ENCODE measurements at places on chromosomes 3 and 15. TPM values are rescaled to one million over a fixed set of nuclear protein-coding genes. Genes with fewer than 3 reads are reported as not detected.

Gene CADPS
- polyA plus RNA-seq: 7.3 TPM

Gene SMAD6
- 3.8 TPM for polyA plus RNA-seq

Gene PIGZ
- polyA plus RNA-seq: 4.1 TPM

Gene FGD5
- not detected for polyA plus RNA-seq

Gene NRROS
- 0.19 TPM for polyA plus RNA-seq

Gene IQCF2
- not detected for polyA plus RNA-seq

Gene GOLGA8T
- polyA plus RNA-seq: 0.06 TPM

Gene NPAP1
- not detected for polyA plus RNA-seq

GRCh38 chr3:16801223-16801622, 83.5 kb upstream of the PLCL2 start:
- peaks cover 5% of the 10 kb centered on the region for H3K4me1 ChIP-seq
- no peak overlapping the region for H3K4me3 ChIP-seq
- H3K36me3 ChIP-seq: no peaks in the 10 kb centered on the region
- no peaks in the 10 kb centered on the region for H3K27me3 ChIP-seq

GRCh38 chr15:66472176-66472999, 25.2 kb downstream of the SNAPC5 start:
- no peaks in the 10 kb centered on the region for H3K4me1 ChIP-seq
- no peaks in the 10 kb centered on the region for H3K36me3 ChIP-seq
- H3K4me3 ChIP-seq: no peak overlapping the region
- H3K27me3 ChIP-seq: no peaks in the 10 kb centered on the region

DNA sequence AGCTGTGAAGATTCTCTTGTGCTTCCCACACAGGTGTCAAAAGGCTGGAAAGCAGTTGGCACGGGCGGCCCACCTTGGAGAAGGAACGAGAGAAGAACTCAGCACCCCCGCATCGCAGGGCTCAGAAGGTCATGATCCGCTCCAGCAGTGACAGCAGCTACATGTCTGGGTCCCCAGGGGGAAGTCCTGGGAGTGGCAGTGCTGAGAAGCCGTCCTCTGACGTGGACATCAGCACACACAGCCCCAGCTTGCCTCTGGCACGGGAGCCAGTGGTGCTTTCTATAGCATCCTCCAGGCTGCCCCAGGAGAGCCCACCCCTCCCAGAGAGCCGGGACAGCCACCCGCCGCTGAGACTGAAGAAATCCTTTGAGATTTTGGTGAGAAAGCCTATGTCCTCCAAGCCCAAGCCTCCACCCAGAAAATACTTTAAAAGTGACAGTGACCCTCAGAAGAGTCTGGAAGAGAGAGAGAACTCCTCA, 31.4 kb downstream of the STARD5 start:
- no peak overlapping the region for H3K27ac ChIP-seq
- peaks cover 8% of the 10 kb centered on the region for H3K4me1 ChIP-seq
- H3K4me3 ChIP-seq: no peak overlapping the region
- no peaks in the 10 kb centered on the region for H3K36me3 ChIP-seq
- peaks cover 6% of the 10 kb centered on the region for H3K27me3 ChIP-seq

DNA sequence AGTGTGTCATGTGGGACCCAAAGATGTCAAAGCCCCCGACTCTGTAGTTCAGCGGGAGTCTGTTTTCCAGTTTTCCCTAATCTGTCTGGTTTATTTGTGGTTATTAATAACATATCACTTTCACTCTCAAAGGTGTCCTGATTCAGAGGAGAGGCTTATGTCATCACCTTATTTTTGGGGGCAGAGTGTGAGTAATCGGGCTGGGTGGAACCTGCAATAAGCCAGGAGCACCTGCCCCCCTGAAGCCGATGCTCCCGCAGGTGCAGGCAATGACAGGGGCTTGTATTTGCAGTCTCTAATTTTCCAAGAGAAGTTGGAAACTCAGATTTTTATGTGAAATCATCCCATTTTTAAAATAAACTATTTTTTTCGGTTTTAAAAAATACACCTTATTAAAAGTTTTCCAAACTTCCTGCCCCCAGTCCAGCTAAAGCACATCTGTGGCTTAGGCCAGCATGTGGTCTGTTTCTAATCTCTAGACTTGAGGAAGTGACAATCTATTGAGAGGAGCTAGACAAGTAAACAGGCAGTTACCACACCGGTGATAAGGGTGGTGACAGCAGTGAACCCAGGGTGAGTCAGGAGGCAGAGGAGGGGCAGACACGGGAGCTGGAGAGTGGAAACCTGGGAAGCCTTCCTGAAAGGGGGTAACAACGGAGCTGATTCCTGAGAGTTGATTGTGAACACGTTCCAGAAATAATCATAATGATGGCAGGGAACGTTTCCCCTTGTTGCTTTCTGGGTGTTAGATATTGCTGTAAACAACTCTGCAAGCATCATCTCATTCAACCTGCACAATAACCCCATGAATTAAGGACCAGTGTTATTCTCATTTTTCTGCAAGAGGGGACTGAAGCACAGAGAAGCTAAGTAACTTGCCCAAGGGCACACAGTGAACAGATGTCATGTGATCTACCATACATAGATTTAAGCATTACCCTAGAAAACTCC, 37.2 kb downstream of the BHLHE40 start:
- no peaks in the 10 kb centered on the region for H3K27me3 ChIP-seq
- no peak overlapping the region for H3K4me3 ChIP-seq
- no peak for DNase-seq
- 0 out of 2 replicates have a peak, but pooled peaks cover 1% of the 10 kb centered on the region for H3K4me1 ChIP-seq
- no peak overlapping the region for H3K27ac ChIP-seq

DNA sequence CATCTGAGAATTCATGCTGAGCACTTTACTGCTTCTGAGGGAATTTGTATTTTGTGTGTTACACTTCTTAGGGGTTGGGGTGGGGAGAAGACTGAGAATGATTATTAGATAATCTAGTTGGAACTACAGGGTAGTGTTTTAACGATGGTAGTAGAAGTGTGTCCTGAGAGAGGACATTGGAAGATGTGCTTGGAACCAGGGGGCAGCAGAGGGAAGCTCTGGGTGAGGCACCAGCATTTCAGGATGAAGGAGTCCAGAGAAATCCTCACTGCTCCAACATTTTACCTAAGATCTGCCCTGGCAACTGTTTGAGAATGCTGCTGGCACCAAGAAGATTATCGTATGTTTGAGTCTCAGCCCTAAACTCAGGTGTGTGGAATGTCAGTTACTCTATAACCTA, 145.5 kb downstream of the SQOR start:
- DNase-seq: no peak
- no peak overlapping the region for H3K4me3 ChIP-seq
- no peaks in the 10 kb centered on the region for H3K27me3 ChIP-seq
- H3K4me1 ChIP-seq: no peaks in the 10 kb centered on the region

DNA sequence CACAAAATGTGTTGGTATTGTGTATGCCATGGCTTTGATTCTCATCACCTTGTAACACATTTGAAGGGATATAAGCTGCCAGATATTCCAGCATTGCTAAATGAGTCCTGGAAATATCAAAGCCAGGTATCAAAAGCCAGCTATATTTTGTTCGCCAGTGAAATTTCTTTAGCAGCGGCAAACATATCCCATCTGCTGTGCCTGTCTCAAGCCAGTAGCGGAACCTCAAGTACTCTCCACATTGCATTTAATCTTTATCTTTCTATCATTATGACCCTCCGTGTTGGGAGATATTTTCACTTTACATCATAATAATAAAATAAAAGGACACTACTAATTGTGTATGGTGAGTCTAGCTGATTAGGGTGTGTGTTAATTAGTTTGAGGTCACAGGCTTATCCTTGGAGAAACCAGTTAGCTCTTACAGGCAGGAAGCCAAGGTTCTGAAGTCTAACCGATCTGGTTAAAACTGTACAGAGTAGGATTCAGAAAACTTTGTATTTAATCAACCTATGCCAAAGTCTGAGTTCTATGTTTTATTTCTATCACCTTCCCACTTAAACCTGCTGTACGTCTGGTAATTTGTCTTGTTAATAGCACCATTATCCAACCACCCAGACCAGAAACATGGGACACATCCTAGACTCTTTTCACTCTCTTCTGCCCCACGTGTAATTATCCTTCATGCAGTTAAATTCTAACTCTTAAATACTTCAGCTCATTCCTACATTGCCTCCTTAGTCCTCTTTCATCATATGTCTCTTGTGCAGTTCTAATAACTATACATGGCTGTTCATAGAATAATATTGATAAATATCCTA, 14.5 kb downstream of the TIPARP start:
- no peaks in the 10 kb centered on the region for H3K27me3 ChIP-seq
- H3K36me3 ChIP-seq: peaks cover 6% of the 10 kb centered on the region
- H3K4me1 ChIP-seq: peaks cover 5% of the 10 kb centered on the region

- H3K27me3 ChIP-seq: no peaks in the 10 kb centered on the region
- peaks cover 11% of the 10 kb centered on the region for H3K4me1 ChIP-seq
- no peaks in the 10 kb centered on the region for H3K36me3 ChIP-seq
- no peak overlapping the region for H3K4me3 ChIP-seq
- H3K27ac ChIP-seq: peak overlapping the region; percentile 86
- peak; percentile 63 for DNase-seq
Observed at GRCh38 chr15:77606142-77607034, 26.3 kb downstream of the LINGO1 start.

DNA sequence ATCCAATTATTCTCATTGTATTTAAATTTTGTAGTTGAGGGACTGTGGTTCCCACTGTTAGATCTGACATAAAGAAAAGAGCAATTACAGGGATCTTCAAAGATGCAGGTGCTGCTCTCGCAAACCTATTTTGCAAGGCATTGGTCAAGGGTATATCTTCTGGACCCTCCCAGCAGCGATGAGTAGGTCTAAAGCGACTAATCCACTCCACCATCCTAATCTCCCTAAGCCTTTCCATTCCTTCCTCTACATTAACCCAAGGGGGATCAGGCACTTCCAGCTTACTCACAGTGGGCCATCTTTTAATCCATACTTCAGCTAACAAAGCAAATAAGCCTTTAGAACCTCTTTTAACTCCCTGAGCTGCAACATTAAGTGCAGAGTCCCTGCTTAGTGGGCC, 37.0 kb upstream of the CPOX start:
- no peak for DNase-seq
- no peaks in the 10 kb centered on the region for H3K4me1 ChIP-seq
- H3K27ac ChIP-seq: no peak overlapping the region
- no peak overlapping the region for H3K4me3 ChIP-seq
- no peaks in the 10 kb centered on the region for H3K27me3 ChIP-seq

DNA sequence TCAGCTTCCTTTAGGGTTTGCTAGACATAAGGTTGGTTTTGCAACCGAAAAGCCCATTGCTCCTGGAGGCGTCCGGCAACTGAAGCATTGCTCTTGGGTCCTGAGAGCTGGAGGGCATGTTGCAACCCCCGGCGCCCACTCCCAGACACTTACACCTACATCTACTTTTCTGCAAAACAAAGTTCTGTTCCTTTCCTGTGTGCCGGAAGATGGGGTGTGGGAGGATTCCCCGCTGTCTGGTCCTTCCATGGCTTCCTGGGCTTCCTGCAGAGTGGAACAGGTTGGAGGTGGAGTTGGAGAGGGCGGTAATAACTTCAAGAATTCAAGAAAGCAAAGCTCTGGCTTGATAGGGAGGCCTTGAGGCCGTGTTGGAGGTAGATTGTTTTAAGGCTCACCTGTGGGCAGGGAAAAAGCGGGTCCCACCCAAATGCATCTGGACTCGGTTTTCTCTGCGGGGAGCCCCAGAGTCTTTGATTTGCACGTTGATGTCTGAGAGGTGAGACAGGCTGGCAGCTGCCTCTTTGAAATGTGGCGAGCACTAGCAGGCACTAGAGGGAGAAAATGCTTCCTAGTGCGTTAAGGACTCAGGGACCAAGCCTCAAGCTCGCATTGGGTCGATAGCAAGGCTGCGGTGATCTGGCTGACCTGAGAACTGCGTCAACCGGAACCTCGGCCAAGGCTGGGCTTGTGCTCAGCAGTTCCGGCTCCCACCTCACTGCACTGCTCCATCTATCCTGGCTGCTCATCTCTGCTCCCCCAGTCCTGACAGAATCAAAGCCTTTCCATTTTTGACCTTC, 39.5 kb downstream of the NR2F2 start:
- H3K27ac ChIP-seq: no peak overlapping the region
- H3K36me3 ChIP-seq: no peaks in the 10 kb centered on the region
- H3K27me3 ChIP-seq: peaks cover 69% of the 10 kb centered on the region

DNA sequence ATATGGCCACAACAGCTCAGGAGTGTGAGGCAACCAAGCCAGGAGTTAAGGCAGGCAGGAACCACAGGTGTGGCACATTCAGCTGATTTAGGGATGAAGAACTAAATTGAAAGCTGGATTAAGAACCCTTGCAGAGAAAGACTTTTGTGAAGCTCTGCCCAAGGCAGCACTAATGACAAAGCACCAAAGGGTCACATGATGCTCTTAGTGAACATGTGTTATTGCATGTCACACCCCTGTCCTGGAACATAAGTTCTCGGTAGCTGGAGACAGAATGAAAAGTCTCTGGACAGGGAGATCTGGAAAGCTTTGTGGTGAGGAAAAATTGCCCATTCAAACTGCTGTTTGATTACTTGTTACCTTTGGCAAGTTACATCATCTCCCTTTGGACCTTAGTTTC, 3.2 kb downstream of the EAF1 start:
- H3K27ac ChIP-seq: no peak overlapping the region
- H3K27me3 ChIP-seq: no peaks in the 10 kb centered on the region
- no peak overlapping the region for H3K4me3 ChIP-seq

DNA sequence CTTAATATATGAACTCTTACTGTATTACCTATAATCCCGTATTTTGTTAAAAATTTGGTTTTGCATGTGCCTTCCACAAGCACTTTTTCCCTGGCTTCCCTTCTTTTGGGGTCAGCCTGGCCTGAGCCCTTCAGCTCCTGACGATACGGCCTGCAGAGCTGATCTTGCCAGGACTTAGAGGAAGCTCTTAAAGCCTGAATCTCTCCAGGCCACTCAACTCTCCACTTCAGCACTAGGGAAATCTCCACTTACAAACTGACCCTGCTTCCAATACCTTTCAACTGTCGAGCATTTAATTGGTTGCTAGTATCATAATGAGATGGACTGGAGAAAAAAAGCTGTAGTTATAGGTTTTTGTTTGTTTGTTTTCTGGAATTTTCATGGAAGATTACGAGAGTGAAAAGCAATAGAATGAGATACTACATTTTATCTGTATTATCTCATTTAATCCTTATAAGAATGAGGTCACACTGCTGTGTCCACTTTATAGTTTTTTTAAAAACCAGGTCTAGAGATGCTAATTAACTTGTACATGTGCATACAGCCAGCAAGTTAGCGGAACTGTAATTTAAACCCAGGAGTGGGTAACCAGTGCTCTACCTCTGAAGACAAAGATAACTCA, 54.8 kb downstream of the ZBTB38 start:
- DNase-seq: no peak
- no peaks in the 10 kb centered on the region for H3K27me3 ChIP-seq
- H3K27ac ChIP-seq: no peak overlapping the region
- H3K4me1 ChIP-seq: peaks cover 17% of the 10 kb centered on the region
- H3K36me3 ChIP-seq: no peaks in the 10 kb centered on the region

Measured in SK-N-SH (cell line).